Panc1 (cell line): ENCODE measurements at places on chromosomes 2 and 18.

GRCh38 chr18:51897884-51898283, 442.1 kb upstream of the DCC start:
- DNase-seq, result no peak

GRCh38 chr2:231058761-231059550, 2.3 kb downstream of the PSMD1 start:
- no peak for DNase-seq

DNA sequence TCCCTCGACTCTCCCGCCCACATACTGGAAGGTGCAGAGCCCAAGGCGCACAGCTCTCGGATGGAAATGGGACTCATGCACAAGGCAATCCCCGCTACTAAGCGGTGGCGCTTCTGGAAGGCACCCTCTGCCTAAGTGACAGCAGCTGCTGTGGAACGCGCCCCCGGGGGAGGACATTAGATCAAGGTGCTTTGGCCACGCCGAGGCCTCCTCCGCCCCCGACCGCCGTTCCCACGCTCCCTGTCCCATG, 202 bp downstream of the MCEE start:
- no peak for DNase-seq

DNA sequence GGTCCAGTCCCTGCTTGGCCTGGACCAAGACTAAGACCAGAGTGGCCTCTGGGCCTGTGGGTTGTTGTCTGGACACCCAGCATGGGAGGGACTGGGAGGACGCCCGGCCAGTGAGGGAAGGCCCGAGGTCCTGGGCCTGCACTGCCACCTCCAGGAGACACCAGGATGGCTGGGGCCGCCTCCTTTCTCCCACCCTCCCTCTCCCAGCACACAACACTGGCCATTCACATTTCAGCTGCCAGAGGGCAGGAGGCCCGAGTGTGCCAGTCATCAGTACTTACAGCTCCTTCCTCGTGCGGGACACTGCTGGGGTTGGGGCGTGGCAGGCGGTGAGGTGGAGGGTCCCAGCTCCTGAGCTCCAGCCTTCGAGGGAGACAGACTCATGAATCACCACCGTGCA, 133.5 kb downstream of the ASB1 start:
- DNase-seq, result no peak

DNA sequence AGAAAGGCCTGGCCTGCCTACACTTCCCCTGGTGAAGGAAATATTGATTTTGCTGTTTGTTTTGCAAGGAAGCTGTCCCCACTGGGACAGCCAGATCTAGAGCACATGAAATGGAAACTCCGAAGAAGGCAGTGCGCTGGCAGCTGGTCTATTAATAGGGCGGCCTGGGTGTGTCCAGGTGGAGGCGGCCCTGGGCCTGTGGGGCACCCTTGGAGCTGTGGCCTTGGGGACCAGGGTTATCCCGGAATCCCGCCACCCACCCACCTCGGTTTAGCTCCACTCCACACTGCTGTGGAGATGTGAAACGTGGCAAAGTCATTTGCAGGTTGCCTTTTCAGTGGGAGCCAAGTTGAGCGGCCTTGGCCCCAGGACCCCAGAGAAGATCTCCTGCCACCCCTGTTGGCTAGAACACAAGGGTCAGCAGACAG, 204.3 kb downstream of the KLHL29 start:
- no peak for DNase-seq

DNA sequence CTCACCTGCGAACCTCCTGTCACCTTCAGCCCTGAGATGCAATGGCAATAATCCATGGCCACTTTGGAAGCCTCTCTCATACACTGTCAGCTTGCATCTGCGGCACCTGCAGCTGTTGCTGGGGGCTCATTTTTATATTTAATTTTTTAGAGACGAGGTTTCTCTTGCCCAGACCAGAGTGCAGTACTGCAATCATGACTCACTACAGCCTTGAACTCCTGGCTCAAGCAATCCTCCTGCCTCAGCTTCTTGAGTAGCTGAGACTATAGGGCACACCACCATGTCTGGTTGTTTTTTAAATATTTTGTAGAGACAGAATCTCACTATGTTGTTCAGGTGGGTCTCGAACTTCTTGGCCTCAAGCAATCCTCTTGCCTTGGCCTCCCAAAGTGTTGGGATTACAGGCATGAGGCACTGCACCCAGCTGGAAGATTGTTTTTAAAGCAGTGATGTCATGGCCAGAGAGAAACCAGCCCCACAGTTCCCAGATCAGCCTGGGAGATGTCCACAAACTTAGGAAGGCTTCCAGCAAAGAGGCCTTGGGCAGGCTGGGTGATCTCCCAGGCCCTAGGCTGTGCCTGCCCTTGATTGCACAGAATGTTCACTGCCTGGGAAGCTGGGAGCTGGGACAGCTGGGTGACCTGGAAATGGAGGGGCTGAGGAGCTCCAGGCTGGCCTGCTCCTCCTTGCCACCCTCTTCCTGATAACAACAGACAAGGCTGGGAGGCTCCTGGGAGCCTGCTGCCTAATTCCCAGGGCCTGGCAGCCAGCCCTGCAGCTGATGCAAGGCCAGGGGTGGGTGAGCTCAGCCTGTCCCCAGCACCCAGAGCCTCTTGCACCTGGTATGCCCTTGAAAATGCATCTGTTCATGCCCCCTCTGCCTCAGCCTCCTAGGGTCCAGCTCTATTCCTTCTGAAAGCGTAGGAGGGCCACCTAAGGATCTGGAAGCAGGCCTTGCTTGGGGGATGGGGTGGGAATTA, 27.1 kb downstream of the SH2D6 start:
- DNase-seq, result no peak

- DNase-seq, result no peak
These were observed 12.9 kb upstream of the TWIST2 start for GRCh38 chr2:238834982-238835381.

DNA sequence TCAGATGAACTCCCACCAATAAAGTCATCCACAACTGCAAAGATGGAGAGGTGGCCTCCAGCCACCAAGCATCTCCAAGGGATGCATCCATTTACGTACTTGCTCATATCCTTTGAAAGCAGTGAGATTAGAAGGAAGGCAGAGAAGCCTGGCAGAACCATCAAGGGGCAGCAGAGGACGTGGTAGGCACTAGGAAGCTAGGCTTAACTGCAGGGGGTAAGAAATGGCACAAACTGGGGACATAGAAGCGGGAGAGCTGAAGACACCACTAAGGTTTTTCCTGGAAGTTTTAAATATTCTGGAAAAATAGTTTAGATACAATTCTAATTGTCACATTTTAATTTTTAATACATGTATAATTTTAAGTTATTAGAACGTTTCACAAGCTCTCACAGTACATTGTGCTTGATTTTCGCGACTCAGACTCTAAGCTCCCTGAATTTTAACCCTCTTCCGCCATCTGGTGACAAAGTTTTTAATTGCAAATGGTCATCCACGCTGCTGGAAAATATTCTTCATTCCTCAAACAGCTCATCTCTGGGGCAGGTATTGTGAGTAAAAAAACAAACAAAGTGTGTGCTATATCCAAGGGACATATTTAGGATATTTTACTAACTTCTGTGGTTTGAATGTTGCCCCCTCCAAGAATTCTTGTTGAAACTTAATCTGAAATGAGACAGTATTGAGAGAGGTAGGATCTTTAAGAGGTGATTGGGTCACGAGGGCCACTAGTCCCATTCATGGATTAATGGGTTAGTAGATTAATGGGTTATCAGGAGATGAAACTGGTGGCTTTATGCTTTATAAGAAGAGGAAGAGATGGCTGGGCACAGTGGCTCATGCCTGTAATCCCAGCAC, 1.6 kb upstream of the PSTPIP2 start:
- DNase-seq, result peak; percentile 82

DNA sequence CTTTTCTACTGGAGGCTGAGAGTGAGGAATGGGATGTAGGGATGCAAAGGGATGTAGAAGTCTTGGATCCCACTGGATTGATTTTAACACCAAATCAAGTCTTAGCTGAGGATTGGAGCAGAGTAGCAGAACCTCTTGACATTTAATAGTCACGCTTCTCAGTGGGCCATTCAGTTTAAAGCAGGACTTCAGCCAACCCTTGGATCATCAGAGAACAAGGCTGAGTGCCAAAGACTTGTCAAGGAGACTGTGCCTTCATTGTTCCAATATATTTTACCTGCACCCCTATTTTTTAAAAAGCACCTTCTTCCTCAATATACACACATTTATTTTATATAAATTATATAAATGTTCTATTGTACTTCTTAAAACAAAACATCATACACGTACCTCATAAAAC, 242.4 kb upstream of the ST6GAL2 start:
- no peak for DNase-seq

GRCh38 chr2:29241341-29241740, 126.1 kb downstream of the CLIP4 start:
- no peak for DNase-seq

GRCh38 chr2:8462280-8462679, 219.6 kb upstream of the ID2 start:
- DNase-seq, result no peak

DNA sequence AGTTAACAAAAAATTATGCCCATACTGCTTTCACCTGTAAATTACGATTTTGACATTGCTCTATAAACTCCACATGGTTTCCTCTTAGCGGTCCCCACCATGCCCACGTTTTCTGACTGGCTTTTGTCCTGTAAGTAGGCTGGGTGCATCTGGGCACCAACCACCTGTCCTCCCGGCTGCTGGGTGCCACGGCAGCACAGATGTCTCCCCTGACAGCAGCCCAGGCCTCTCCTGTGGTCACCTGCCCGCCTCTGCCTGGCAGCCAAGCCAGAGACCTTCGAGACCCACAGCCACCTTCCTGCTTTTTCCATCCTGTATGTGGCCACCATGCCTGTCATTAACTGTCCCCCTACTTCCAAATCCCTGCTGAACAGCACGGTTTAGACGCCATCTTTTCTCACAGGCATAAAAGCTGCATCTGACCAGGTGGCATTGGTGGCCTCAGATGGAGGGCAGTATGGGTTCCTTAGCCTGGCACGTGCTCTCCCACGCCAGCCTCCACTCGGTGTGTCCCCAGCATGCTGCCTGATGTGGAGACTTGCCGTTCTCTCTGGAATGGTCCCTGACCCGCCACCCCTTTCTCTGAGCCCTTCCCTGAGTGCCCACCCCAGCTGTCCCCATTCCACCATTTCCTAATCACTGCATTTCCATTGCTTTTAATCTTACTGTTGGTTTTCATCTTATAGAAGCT, 18.9 kb downstream of the SNORC start:
- no peak for DNase-seq

GRCh38 chr2:105521616-105522015, 122.8 kb upstream of the FHL2 start:
- DNase-seq, result no peak

DNA sequence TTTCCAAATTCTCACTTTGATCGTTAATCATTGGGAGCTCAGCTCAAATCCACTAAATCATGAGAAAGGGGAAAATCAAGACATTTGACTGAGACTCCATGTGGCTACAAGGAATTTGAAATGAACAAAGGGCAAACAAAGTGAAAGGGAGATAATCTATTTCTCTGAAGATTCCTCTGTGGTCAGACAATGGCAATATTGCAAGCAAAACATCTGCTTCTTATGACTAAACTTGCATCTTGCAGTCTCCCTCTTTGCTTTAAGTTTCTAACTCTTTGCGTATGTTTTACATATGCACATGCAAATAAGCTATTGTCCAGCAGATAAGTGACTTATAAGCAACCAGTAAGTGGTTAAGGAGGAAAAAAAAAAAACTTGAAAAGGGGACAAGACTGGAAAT, 299.1 kb upstream of the NXPH2 start:
- DNase-seq, result no peak

DNA sequence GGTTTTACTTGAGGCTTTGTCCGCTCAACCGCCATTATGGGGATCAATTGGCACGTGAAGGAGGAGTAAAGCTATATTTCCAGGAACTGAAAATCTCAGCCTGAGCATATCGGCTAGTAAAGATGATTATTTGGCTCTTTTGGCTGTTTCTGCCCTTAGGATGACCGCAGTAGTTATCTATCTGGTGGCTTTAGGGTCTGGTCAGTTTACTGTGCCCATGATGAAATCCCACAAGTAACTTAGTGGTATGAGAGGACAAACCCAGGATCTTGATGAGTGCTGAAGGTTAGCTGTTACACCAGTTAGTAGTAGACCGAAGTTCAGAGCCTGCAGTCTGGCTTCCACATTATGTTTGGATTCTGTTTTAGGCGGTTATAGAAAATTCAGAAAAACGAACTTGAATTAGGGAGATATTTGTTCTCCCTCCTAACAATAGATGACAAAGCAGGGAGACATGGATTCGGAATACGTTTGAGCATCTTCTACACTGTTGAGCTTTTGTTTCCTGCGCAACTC, 1.2 kb downstream of the MAT2A start:
- DNase-seq, result no peak

GRCh38 chr2:72993147-72993932, 76.0 kb downstream of the EMX1 start:
- peak; percentile 43 for DNase-seq

- DNase-seq, result peak; percentile 56
These were observed 878.8 kb downstream of the TSN start for GRCh38 chr2:122634256-122634655.

GRCh38 chr2:11659851-11660250, 10.1 kb downstream of the NTSR2 start:
- DNase-seq, result no peak

GRCh38 chr18:8601277-8602032, 7.8 kb upstream of the RAB12 start:
- DNase-seq, result no peak

GRCh38 chr2:96103761-96104486, 12.4 kb downstream of the ADRA2B start:
- no peak for DNase-seq

- DNase-seq, result peak; percentile 60
These were observed 35.8 kb downstream of the CIB4 start for GRCh38 chr2:26605195-26605998.

DNA sequence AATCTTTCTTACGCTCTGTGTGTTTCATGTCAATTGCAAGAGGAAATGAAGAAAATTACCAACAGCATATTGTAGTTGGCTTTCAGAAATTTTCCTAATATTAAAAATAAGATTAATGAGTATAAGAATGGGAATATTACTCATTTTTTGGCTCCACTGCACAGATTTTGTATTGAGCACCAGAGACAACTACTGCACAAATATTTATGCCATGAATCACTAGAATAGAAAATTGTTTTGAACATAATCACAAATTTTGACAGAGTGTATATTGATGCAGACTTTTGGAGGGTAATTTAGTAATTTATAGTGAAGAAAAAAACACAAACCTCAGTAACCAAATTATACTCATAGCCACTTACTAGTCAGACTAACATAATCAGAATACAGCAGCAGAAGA, 118.3 kb downstream of the DOK6 start:
- DNase-seq, result no peak

DNA sequence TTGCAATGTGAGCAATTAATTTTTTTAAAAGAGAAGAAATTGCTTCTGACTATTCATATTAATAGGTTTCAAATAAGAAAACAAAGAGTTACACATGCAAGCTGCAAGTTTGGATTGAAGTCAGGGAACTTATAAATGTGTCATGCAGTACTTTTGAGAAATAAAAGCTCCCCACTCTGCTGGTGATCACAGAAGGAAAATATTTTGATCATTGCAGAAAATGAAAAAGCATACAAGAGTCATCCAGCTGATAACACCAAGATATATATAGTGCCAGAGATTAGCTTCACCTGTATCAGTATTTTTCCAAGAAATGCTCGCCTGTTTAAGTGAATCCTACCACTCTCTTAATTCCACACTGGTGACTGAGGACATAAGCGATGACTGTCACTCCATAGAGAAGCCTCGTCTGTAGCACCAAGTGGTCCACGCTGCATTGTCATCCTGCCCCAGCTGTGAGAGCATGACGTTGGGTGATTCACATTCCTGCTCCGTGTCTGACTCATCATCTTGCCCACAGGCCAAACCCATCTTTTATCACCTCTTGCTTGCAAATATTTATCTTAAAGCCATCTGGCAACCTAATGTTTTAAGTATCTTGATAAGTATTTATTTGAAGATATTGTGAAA, 178.0 kb downstream of the ASXL3 start:
- DNase-seq, result peak; percentile 81

- no peak for DNase-seq
These were observed 24.9 kb upstream of the RHOB start for GRCh38 chr2:20421988-20422370.
